Osteoblast (primary cell): ENCODE measurements at places on chromosomes 2 and 18.

GRCh38 chr2:162746310-162746709, 92.3 kb downstream of the KCNH7 start:
- DNase-seq, result no peak

DNA sequence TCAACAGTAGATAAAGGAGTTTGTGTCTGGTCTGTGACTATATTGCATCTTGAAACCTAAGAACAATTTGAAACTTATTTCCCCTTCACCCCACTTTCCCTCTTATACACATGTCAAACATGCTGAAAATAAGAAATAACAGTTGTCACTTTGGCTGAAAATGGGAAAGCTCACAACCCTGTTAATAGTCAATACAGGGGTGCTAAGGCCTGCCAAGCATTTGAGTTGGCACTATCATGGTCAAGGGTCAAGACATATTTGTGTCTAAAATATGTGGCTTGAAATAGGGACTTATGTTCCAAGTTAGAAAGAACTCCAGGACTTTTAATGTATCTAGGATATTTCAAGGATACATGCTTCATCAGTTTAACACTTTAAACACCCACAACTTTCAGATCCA, 20.6 kb downstream of the PAIP2B start:
- no peak for DNase-seq

DNA sequence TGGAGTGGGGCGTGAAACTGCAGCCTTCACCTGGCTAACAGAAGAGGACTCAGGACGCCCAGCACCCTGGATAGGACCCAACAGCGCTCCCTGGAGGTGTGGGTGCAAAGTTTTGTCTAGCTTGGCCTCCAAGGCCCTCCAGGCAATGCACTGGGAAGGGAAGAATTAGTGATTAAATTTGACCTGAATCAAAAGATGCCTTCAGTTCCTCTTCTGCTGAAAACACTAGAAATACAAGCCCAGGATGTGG, 779 bp upstream of the TRIB2 start:
- DNase-seq, result peak; percentile 93

GRCh38 chr2:50995610-50996009, 36.3 kb downstream of the NRXN1 start:
- DNase-seq, result no peak

GRCh38 chr2:176317199-176317598, 48.0 kb downstream of the MTX2 start:
- DNase-seq, result no peak

DNA sequence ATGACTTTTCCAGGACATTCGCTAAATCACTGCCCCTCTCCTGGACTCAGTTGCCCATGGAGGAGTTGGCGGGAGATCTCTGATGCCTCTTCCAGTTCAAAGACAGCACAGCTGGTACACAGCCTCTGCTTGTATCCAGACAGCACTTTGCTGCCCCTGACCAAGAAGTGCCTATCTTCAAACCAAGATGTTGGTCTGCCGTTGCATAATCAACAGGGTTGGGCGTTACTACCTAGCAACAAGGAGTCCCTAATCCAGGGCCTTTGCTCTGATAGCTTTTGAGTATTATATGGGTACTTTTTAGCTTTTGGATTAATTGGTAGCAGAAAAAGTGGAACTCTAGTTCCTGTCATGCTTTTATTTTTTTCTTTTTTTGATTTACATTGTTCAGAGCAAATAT, 166.6 kb downstream of the FAM210A start:
- no peak for DNase-seq

GRCh38 chr2:199979832-199980628, 24.6 kb downstream of the MAIP1 start:
- DNase-seq, result no peak

DNA sequence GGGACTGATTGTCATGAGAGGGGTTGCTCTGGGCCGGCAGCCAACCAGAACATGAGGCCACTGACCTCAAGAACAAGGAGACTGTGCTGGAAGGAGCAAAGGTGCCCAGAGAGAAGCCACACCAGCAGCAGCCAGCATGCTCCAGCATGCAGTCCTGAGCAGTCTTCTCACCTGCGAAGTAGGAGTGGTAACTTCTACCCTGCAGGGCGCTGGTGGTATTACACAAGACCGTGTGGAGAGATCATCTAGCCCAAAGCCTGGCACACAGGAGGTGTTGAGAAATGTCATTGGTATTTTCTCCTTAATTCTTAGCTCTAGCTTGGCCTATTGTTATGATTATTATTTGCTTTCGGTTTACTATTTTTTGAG, 132.7 kb downstream of the TSN start:
- no peak for DNase-seq

GRCh38 chr2:133633881-133634409, 65.7 kb upstream of the NCKAP5 start:
- DNase-seq, result peak; percentile 50

DNA sequence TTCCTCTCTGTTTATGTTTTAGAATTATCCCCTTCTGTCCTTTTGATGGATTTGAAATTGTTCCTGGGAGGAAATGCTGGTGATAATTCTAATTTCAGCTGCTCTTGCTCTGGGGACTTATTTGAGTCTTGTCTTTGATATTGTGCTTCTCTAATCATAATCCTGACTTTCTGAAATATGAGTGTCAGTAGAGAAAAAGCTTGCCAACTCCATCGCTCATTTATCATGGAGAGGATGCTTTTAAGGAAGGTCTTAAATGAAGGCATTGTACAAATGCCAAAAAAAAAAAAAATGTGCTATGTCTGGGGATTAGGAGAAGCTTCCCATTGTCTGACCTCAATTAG, 159.5 kb downstream of the NYAP2 start:
- no peak for DNase-seq

DNA sequence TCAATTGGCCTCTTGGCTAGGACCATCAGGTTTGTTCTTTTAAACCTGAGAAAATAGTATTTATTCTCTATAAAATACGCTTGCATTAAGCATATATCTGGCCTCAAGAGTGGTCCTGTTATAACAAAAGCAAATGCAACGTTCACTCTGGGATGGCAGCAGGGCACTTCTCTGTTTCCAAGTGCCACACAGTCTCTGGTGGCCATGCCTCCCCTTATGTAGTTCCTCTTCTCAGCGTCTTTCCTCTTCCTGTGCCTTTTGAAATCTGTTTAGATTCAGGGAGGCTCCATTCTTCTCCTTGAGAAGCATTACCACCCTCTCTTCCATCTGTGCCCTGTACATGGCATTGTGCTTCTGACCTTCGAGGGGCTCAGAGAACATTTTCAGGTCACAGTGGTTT, 51.9 kb downstream of the TSHZ1 start:
- DNase-seq, result no peak

DNA sequence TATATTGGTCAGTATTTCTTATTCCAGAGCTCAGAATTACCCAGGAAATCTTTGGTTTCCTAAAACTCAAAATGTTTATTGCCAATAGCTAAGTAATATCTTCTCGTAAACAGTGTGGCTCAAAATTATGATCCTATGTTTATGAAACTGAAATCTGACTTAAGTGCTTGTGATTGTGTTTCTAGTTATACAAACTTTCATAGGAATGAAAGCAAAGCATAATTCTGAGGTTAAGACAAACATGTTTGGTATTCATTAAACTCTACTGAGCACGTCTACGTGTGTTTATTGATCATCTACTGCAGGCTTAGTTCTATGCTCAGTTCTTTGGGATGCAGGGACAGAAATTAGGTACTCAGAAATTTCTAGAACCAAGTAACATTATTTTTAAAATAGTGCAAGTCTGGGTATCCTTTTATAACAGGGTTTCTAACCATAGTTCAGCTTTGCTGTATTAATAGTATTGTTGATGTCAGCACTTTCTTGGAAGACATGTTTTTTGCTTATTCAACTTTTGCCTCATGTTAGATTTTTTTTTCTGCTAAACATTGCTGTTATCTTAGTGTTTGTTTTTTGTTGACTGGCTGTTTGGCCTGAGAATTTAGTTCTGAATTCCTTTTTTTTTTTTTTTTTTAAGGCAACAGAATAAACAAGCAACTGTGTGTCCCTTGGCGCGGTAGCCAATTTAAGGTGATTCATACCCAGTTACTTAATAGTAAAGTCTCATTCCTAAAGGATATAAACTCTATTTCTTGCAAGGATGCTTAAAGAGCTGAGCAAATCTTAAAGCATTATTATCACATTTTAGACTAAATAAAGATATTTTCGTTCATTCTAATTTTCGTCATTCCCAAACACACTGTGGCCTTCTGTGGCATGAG, 31.3 kb downstream of the PTPRM start:
- peak; percentile 73 for DNase-seq

DNA sequence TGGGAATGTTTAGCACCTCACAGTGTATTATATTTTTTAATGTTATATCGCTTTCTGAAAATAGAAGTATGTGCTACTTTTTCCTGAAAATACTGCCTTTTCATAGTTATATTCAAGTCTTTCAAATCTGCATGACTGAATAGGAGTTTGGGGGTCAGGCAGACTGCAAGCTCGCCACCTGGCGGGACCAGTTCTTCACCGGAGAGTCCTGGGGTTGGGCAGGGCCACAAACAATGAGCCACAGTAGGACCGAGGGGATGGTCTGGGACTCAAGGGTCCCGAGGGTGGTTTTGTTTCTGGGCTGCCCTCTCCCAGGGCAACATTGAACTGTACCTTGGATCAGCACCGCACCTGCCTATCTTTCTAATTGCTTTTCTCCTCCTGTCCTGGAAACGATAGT, 70.6 kb downstream of the VWA3B start:
- no peak for DNase-seq

DNA sequence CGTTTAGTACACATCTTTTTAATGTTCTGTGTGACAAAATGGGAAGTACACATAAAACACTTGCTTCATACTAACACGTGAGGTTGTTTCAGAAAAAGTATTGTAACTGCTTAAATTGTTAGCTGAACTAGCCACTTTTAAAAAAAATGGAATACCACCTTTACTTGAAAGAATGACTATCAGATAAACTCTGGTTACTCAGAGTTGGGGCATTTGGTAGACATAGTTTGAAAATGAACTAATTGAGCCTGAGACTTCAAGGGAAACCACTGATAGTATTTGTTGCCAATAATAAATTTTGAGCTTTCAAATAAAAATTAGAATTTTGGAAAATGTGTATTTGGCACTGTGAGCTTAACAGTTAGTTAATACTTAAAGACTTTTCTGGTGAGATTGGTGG, 103.0 kb upstream of the FBXO11 start:
- DNase-seq, result no peak

GRCh38 chr2:39679805-39680204, 14.1 kb downstream of the TMEM178A start:
- DNase-seq, result no peak

DNA sequence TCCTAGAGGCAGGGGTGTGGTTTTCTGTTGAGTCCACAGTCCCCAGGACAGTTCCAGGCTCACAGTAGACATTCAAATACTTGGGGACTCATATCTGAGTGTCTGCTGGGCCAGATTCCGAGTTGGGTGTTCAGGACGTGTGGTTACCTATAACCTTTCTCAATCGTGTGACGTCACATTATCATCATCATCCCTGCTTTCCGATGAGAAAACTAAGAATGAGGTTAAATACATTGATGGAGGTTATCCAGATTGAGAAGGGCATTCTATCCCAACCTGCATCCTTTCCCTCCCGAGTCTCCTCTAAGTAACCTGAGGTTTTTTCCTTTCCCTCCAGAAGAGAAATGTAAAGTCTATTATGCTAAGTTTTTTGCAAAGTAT, 204.6 kb downstream of the MGAT5 start:
- DNase-seq, result no peak

DNA sequence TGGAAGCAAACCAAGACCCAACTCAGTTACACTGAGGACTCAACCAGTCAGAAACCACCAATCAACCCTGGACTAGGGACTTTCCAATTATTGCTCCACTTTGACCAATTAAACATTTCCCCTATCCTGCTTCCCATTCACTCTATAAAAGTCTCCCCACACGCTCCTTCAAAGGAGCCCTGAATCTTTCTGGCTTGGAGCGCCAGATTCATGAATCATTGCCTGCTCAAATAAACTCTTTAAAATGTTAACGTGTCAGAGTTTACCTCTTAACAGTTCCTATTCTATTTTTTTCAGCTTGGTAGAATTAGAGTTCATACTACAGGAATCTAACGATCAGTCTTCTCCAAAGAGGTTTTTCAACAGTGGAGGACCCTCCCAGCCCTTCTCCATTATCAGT, 20.7 kb upstream of the SULT1C2 start:
- peak; percentile 23 for DNase-seq

GRCh38 chr2:17148407-17149145, 369.7 kb downstream of the RAD51AP2 start:
- DNase-seq, result peak; percentile 13

DNA sequence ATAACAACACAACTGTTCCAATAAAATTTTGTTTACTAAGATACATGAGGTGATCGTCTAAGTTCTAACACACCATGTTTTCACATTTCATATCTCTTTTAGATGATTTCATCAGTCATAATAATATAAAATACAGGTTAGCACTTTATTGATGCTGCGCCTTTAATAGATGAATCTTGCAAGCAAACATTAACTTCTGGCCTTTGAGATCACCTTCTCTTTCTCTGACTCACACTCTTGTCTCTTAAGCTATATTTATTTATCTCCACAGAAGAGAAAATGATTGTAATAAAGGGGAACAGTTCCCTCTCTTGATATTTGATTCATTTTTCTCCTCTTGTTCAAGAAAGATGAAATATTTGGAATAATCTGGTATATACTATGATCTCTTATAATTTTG, 603.3 kb upstream of the POU3F3 start:
- DNase-seq, result no peak

DNA sequence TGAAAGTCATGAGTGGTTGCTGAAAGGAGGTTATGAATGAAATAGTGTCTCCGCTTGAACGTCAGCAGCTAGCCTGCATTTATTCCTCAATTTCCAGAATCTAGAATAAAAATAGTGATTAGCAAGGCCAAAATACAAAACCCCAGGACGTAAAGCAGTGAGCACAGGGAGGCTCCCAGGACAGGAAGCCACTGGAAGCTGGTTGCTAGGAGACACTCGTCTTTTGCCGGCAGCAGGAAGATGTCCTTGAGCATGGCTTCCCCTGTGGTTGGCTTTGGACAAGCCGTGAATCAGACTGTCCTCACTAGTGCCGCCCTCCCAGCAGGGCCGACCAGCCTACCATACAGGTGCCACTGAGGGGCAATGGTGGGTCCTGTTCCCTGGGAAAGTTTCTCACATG, 374.4 kb downstream of the MTX2 start:
- DNase-seq, result peak; percentile 81

GRCh38 chr2:31812051-31812798, 198.6 kb downstream of the MEMO1 start:
- no peak for DNase-seq

DNA sequence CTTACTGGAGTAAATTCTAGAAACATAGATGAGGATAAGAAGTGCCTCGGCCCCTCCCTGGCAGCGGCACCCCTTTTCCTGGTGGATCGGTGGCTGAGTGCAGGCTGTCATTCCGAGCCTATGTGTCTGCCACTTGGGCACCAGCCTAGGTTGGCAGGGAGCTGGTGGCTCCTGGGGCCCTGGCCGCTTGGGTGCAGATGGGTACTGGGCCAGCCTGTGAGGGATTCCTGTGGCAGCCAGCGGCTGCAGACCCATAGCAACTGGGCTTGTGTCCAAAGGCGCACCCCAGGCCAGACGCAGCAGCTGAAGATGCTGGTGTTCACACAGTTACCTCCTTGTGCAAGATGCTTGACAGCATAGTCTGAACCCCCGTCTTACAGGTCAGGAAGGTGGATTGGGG, 2.8 kb downstream of the SNORC start:
- DNase-seq, result peak; percentile 82

GRCh38 chr2:84212611-84213314, 246.3 kb downstream of the SUCLG1 start:
- no peak for DNase-seq
